Stimulated activated CD4-positive, alpha-beta T cell treated with anti-CD3 and anti-CD28 coated beads, Interleukin-1b, Interleukin-23, amount 100 ng/mL, for 1 hour (primary cell): ENCODE measurements at places on chromosomes 12 and 14.

- no peak for DNase-seq
These were observed 33.0 kb downstream of the FOXN3 start for GRCh38 chr14:89384023-89384422.

DNA sequence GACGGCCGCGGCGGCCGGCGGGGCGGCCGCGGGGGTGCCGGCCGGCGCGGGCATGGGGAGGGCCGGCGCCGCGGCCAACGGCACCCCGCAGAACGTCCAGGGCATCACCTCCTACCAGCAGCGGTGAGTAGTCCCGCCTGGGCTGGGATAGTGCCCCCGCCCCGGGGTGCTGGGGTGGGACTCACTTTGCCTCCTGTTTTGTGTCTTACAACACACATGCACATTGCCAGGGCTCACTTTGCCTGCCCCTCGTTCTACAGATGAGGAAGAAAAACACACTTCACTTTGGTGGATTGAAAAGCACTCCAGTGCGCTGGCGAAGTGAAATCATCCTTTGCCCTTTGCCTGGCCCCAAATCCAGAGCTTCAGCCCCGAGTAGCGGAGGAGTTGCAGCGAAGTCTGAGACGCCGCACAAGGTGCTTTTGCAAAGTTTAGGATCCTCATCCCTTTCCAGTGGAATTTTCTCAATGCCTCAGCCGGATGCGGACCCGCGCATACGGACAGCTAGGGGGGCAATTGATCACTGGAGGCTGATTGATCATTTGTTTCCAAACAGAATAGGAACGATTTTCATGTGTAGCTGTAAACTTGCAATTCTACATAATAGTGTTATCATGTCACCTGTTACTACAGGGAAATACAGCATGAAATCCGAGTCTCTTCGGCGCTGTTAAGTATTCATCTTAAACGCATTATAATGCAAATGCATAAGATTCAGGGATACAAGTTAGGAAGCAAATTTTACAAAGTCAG, 3.6 kb upstream of the NPAS3 start:
- no peak for DNase-seq

DNA sequence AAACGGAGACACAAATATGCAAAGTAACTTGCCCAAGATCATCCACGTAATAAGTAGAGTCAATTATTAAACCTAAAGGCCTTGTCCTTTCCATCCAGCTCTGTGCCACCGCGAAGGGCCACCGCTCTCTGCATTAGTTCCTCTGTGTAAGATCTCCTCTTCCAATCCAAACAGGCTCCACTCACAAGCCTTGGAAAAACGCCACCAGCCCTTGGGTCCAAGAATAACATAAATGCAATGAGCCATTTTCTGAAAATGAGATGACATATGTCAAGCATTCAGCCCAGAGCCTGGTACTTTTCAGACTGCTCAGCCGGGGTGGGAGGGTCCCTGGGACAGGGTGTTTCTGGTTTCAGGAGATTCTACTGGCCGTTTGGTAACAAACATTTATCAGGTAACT, 30.0 kb downstream of the DGLUCY start:
- DNase-seq: no peak

DNA sequence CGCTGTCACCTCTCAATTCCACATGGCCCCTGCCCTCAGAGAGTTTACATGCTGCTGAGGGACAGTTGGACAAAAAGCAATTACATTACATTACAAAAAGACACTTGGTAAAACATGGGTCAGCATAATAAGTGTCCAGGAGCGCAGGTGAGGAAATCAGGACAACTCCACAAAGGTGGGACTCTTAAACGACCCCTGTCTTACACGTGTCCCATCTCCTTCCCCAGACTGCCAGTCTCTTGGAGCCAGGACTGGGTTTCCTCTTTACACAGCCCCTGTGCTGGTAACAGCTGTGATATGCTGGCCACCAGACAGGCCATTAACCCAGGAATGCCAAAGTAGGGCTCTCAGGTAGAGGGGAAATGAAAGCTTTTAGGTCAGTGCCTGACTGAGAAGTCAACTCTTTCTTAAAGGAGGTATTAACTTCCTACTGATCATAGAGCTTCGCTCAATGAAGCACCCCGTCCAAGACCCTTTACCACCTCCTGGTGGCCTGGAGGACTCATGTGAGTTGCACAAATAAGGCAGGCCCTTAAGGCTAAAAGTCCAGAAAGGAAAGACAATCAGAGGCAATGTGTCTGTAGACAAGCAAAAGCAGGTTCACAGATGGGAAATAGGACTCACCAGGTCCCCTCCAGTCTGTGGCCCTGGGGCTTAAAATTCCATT, 55.5 kb downstream of the ANO2 start:
- DNase-seq: no peak

DNA sequence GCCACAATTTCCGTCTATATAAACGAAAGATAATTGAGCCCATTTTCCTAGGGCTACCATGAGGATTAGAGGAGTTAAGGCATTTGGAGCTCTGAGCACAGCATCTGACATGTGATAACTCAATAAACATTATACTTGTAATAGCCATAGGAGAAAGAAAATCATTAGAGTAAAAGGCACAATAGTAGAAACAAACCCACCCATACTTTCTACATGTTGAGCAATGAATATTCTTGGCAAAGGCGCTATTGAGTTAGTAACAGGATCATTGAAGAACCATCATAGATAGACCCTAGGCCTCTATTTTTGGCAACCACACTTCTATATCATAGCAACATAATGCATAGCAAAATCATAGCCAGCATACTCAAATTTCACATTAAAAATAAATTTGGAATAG, 664.1 kb downstream of the NOVA1 start:
- no peak for DNase-seq

GRCh38 chr14:96445844-96446710, 54.1 kb downstream of the AK7 start:
- no peak for DNase-seq

- DNase-seq: no peak
These were observed 10.6 kb upstream of the MLXIP start for GRCh38 chr12:122067966-122068365.

GRCh38 chr12:30985814-30986452, 59.4 kb downstream of the TSPAN11 start:
- no peak for DNase-seq
